ENCODE measurements at places on chromosomes 7 and 10.

- DNase-seq: no peak
These were observed 266.9 kb downstream of the RPS24 start for GRCh38 chr10:78300526-78300925.

- DNase-seq: no peak
These were observed 299.6 kb downstream of the INHBA start for GRCh38 chr7:41403291-41403690.

DNA sequence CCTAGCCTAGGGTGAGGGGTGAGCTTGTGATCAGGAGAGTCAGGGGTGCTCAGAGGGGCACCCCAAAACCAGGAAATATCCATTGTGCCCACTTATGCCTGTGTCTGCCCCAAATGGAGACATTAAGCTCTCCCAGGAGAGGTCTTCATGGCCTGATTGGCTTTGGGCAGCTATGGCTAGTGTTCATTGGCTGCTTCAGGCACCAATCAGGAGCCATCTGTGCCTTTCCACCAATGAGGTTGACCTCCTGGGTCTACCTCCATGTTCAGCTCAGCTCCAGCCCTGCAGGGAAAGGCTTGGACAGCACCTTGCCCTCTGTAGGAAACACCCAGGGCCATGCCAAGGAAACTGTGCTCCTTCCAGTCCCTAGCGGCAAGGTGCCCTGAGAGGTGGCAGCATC is 23.9 kb upstream of the HSPB1 start:
- DNase-seq: no peak

DNA sequence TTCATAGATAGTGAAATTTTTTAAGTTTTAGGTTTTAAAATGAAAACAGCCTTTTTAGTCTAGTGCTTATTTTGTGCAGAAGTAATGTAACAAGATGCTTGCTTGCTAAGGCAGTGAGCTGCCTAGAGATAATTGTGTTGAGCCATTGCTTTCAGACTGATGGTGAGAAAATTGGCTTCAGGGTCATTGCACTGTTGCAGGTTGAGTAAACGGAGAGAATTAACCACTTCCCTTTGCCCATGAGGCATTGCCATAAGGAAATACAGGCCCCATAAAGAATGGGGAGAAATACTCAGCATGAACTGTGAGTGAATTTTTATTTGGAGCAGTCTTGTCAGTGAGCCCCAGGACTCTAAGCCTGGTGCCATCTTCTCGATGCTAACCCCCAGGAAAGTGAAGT is 140.5 kb downstream of the LRRC4 start:
- no peak for DNase-seq

Data from D341Med (cell line).